ENCODE measurements at places on chromosomes 2 and 18.

DNA sequence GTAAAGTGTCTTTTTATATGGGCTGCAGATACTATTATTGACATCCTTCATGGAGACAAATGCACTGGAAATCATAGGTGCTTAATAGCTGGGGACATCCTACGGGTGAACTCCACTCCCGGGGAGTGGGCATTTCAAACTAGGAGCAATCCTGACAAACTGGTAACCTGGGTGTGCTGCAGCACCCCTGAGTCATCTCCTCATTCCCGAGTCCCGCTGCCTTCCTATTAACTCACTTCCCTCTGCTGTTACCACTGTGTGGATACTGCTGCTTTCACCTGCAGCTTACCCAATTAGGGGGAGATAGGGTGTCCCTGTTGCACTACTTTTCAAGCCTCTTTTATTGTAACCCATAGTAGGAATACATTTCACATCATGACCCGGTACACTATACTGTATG lies 134.2 kb downstream of the RAPGEF4 start:
- DNase-seq: no peak

GRCh38 chr2:72008608-72009007 lies 139.1 kb downstream of the CYP26B1 start:
- DNase-seq: no peak

DNA sequence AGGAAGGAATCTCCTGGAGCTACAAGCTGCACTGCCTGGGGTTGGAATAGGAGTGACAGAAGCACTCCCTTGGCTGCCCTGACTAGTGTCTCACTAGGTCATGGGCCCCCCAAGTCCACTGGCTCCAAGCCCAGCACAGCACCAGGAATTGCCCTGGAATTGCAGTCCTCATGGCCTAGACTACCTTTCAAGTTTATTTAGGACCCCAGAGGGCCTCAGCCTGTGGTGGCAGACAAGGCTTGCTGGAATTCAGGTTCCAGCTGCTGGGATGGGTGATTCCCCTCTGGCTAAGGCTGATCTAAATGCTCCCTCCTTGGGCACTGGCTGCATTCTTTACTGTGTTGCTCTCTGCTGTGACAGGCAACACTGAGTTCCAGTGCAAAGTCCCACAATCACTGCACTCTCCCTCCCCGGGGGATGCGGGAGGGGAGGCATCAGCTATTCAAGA lies 14.0 kb downstream of the STRADB start:
- DNase-seq: peak; percentile 35

DNA sequence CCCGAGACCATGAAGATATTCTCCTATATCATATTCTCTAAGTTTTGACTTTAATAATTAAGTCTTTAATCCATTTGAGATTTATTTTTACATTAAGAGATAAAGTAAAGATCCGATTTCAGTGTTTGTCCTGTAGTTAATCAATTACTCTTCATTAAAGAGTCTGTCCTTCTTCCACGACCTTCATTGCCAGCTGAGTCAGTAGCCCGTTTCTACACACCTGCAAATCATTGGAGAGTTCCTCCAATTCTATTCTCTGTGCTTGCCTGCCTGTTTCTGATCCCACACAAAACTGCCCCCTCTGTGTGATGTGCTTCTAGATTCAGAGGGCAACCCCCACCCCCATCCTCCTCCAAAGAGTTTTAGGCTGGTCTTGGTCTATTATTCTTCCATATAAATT lies 119.2 kb downstream of the KCNF1 start:
- no peak for DNase-seq

DNA sequence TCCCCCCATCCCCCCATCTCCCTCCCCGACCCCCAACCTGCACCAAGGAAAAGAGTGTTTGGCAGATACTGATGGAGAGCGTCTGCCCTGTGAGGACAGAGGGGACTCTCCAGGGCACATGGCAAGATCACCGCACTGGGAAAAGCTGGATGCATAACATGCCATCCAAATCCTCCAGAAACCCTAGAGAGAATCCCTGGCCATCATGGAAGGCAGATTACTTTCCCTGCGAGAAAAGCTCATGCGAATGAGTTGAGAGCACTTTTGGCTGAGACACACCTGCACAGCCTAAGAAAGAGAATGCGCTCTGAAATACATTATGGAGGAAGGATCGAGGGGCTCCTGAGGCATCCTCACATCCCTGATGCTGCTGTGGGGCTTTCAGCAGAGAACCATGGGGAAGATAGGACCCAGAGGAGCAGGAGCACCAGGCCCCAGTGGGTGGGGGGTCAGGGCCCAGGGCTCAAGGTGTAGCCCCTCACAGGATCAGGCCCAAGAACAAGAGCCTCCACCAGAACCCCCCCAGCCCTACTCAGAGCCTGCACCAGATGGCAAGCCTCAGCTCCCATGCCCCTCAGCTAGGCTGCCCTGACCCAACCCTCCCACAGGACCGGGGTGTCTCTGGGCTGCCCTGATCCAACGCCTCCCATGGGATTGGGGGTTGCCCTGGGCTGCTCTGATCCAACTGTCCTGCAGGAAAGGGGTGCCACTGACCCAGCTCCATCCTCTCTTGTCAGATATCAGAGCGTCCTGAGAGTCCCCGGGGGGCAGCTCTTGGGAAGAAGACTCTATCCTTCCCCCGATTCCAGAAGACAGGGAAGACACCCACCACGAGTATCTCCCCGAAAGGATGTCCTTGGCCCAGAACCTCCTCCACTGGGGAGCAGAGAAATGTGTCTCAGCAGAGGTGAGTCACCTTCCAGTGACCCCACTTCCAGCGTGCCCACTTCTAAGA lies 153.4 kb downstream of the NDUFA10 start:
- no peak for DNase-seq

GRCh38 chr2:124258140-124258880 lies 233.2 kb downstream of the CNTNAP5 start:
- DNase-seq: no peak

DNA sequence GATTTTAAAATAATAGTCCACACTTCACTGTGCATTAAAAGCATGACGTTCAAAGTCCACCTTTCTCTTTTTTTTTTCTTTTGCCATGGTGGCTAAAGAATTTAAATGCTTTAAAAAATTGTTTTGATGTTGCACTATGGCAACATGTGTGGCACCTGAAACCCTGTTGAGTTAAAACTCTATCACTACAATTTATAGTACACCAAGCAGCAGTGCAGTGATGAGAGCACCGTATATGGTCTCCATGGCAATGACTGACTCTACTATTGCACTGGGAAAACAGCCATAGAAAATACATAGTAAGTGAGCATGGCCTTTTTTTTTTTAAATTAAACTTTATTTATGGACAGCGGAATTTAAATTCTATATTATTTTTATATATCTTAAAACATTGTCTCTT lies 298.8 kb downstream of the FIGN start:
- DNase-seq: no peak

DNA sequence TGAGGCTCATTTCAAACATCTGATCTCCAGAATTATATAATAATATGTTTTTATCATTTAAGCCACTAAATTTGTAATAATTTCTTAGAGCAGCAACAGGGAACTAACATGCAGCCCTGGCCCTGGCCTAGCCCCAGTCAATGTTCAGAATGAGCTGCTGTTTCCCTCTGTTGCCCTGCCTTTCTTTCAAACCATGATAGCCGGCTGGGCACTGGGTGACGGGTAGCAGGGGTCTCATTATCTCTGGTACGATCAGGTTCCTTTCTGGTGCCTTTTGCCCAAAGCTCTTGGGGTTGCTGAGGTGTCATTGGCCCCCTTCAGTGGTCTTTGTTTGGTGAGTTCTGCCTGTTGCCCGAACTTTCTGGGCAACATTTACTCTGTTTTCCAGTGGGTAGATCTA lies 63.1 kb downstream of the THNSL2 start:
- DNase-seq: no peak

DNA sequence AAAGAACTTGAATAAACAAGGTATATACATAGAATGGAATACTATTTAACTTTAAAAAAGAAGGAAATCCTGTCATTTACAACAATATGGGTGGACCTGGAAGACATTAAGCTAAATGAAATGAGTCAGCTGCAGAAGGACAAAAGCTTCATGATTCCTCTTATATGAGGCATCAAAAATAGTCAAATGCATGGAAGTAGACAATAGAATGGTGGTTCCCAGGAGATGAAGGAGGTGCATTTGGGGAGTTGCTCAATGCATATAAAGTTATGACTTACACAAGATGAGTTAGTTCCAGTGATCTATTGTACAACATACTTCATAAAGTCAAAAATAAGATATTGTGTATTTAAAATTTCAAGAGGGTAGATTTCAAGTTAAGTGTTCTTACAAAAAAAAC lies 426.1 kb upstream of the UBE2E3 start:
- DNase-seq: no peak

DNA sequence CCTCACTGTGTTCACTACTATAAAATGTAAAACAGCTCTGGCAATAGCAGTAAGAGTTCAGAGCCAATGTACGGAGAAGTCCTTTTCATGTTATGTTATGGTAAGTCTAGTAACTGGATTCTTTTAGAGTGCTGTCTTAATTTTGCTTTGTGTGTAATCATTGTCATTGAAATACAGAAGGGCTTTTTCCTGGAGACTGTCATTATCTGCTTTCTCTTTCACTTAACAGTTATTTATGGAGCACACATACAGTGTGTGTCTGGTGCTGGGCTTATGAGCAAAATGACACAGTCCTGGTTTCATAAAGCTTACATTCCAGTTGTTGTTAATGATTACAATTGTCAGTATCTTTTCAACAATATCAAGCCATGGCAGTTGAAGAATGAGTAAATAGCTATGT lies 95.5 kb downstream of the CCDC102B start:
- DNase-seq: no peak

- DNase-seq: no peak
Measured at GRCh38 chr2:63124850-63125249, 74.2 kb downstream of the OTX1 start.

- no peak for DNase-seq
Measured at GRCh38 chr2:38149531-38149930, 73.6 kb upstream of the CYP1B1 start.

DNA sequence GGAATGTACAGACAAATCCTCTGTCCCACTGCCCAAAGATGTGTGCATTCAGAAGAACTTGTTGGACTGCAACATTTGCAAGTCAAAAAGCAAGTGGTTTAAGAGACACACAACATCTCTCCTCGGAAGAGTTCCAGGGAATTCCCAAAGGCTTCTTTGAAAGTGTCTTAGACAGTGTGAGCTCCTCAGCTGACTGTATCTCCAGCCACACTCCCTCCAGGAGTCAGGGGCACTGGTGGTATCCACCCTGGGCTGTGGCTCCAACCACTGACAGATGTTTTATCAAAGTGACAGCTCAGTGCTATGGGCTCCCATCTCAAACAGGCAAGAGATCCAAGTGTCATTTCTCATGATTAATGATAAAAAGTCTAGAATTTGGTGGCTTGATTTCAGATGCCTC lies 48.5 kb downstream of the ALK start:
- no peak for DNase-seq

GRCh38 chr2:232658217-232658785 lies 24.9 kb downstream of the EFHD1 start:
- no peak for DNase-seq

DNA sequence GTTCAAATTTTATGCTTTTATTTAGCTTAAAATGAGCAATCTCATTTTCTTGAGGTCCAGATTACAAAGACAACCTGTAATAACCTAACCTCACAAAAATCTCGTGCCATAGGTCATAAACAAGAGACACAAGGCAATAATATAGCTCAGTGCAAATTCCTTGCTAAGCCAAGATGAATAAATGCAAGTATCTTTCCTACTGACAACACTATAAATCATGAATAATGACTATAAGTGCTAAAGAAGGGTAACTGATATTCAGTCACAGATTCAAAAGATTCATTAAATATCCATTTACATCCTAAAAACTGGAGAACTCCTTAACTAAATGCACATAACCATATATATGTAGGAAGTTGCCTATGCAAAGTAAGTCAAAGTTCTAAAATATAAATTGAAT lies 1641.6 kb downstream of the LRP1B start:
- DNase-seq: no peak

DNA sequence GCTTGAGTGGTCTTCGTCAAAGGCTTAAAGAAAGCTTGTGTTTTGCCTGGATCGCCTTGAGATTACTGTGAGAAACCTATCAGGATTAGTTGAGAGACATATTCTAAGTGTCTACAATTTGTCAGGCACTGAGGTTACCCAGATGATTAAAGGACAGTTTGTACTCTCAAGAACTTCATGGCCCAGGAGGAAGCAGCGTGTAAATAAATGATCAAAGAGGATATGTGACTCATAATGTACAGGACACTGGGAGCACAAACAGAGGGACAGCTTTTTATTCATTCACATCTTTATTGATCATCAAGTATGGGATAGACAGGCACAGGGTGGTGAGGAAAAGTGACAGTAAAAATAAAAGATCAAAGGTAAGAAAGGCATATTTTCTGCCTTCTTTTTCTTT lies 152.6 kb upstream of the FSHR start:
- DNase-seq: no peak

DNA sequence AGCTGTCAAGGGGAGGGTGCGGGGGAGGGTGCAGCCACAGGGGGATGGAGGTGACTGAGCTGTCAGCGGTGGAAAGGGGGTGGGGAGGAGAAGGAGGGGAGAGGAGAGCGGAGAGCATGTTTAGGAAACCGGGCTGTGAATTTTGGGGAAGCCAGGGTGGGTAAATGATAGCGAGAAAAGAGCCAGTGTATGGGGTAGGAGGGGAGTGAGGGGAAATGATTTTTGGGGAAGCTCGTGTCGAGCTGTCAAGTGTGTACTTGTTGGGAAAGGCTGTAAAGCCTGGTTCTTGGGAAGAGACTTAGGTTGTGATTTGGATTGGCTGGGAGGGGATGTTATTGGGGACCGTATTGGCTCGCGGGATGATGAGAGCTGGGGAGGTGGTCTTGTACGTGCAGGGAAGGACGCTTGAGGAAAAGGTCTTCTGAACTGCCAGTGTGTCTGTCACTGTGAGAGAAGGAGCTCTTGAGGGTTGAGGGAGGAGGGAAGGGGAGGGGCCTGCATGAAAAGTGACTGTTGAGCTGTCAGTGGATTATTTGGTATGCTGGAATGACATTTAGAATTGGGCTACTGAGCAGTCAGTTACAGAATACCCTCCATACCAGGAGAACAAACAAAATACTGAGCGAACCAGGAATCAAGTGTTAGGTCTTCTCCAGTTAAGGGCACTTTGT lies 1.0 kb downstream of the UBR3 start:
- peak; percentile 73 for DNase-seq

- peak; percentile 12 for DNase-seq
Measured at GRCh38 chr2:196239622-196240587, 68.5 kb upstream of the STK17B start.

DNA sequence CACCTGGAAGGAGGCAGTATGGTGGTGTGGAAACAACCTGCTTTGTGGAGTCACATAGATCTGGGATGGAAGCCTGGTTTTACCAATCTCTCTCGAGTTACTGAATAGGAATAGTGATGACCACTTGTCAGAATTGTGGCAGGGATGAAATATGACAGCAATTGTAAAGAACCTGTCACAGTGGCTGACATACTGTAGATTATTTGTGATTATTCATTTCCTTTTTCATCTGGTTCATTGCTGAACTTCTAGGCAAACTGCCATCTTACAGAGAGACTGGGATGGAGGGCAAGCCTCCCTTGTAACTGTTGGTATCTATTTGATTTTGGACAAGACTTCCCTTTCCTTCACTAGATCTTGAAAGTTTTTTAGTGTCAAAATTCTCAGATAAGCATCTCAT lies 42.0 kb downstream of the FMNL2 start:
- DNase-seq: no peak

Measured in hippocampal formation (tissue), 2 donors.